A549 treated with CORT108297 at 1 μM for 4 hours (cell line): ENCODE measurements at places on chromosomes 3 and 15. TPM values are rescaled to one million over a fixed set of nuclear protein-coding genes. Genes with fewer than 3 reads are reported as not detected.

The GMPPB gene
- 14.9 to 22.0 TPM (median 20.4 TPM) in 5 replicates for total RNA-seq

The P2RY12 gene
- total RNA-seq = not detected in 5 replicates

The ZPLD1 gene
- 0.03 to 0.07 TPM (median 0.05 TPM) in 4 of 5 replicates, not detected in the other for total RNA-seq

The USP19 gene
- total RNA-seq = 18.7 to 26.6 TPM (median 25.1 TPM) in 5 replicates

The CCDC54 gene
- not detected in 5 replicates for total RNA-seq

The SLC33A1 gene
- total RNA-seq = 15.5 to 17.4 TPM (median 16.1 TPM) in 5 replicates

The ATP8B4 gene
- total RNA-seq = 0.50 to 0.94 TPM (median 0.69 TPM) in 5 replicates

The HHATL gene
- not detected in 5 replicates for total RNA-seq

The ATP13A5 gene
- not detected in 5 replicates for total RNA-seq

The HDC gene
- total RNA-seq = 0.04 to 0.23 TPM (median 0.10 TPM) in 4 of 5 replicates, not detected in the other

The LRTM1 gene
- not detected in 5 replicates for total RNA-seq

The ITPKA gene
- 1.3 to 2.5 TPM (median 2.0 TPM) in 5 replicates for total RNA-seq

The CLDN18 gene
- total RNA-seq = not detected in 5 replicates

The SLC15A2 gene
- total RNA-seq = 0.07 to 0.30 TPM (median 0.08 TPM) in 5 replicates

The SI gene
- total RNA-seq = not detected in 5 replicates

The MINAR1 gene
- 0.43 to 0.66 TPM (median 0.55 TPM) in 5 replicates for total RNA-seq

The ZNF502 gene
- total RNA-seq = 1.2 to 2.2 TPM (median 1.5 TPM) in 5 replicates

The SLC38A3 gene
- total RNA-seq = 0.02 to 0.23 TPM (median 0.08 TPM) in 4 of 5 replicates, not detected in the other

The MNS1 gene
- total RNA-seq = 2.2 to 4.3 TPM (median 3.2 TPM) in 5 replicates

The KATNBL1 gene
- 29.1 to 41.6 TPM (median 33.1 TPM) in 5 replicates for total RNA-seq

The EID1 gene
- total RNA-seq = 98.8 to 141 TPM (median 109 TPM) in 5 replicates

The ACAN gene
- total RNA-seq = 0.16 to 0.33 TPM (median 0.17 TPM) in 5 replicates

The B3GALNT1 gene
- 0.05 to 0.12 TPM (median 0.08 TPM) in 4 of 5 replicates, not detected in the other for total RNA-seq

The OR5K2 gene
- not detected in 5 replicates for total RNA-seq

The LTK gene
- total RNA-seq = 0.06 to 0.12 TPM (median 0.09 TPM) in 5 replicates

The CDHR4 gene
- 0.12 to 0.65 TPM (median 0.43 TPM) in 5 replicates for total RNA-seq

The ATXN7 gene
- 2.9 to 5.4 TPM (median 5.0 TPM) in 5 replicates for total RNA-seq

The THRB gene
- 1.1 to 1.7 TPM (median 1.2 TPM) in 5 replicates for total RNA-seq
